ENCODE measurements at places on chromosomes 1 and 21.

DNA sequence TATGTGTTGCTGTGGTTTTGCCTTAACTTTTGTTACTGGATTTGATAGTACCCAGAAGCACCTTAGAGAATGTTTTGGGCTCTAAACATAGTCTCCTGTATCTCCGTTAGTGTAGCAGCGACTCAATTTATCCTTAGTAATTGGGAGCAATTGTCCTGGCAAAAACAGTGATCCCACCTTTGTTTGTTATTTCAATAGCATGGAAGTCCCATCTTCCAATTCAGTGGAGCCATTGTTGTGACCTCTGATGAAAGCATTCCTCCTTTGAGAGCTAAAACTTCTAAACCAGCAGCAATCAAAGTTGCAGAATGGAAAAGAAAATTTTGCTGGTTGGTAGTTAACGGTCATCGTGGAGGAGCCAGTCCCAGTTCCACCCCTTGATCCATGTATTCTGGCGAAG, 34.7 kb downstream of the RTCA start:
- DNase-seq, result no peak

GRCh38 chr1:200310824-200311223, 99.0 kb downstream of the ZNF281 start:
- no peak for DNase-seq

GRCh38 chr1:101453844-101454243, 217.0 kb downstream of the S1PR1 start:
- no peak for DNase-seq

DNA sequence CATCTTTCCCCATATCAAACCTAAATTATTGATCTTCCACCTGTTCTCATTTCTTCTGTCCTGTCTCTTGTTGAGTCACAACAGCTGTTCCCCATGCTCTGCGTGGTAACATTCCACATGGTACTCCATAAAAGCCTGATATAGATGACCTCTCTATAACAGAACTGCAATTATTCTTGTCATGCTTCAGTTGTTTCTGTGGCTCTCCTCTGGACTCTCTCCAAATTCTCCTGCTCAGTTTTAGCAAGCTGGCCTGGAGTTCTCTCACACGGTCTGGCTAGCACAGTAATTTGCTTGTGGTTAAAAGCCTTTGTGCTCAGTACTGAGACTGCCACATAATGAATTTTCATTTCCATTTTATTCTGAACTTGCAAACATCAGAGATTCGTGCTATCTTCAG, 10.6 kb upstream of the LRRC39 start:
- DNase-seq, result peak; percentile 69

- DNase-seq, result no peak
These were observed 10.1 kb upstream of the ARHGEF10L start for GRCh38 chr1:17529381-17529780.

GRCh38 chr1:225766967-225767633, 10.5 kb upstream of the SRP9 start:
- peak; percentile 95 for DNase-seq

DNA sequence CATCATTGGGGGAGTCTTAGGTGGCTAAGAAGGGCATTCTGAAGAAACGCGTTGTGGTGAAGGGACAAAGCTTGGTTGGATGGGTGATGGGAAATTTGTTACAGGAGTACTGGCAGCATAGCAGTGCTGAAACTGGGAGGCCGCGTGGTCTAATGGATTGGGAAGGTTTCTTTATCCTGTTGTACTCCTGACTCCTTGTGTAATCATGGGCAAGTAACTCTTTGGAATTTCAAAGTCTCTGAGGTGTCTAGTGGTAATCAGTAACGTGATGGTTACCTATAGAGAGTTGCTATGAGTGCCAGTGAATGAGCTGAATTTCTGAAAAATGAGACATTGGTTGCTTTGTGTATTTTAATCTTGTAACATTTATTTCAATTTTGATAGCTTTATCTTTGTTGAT, 18.5 kb downstream of the DONSON start:
- DNase-seq, result no peak

- DNase-seq, result no peak
These were observed 1.8 kb upstream of the FABP3 start for GRCh38 chr1:31374511-31375196.

DNA sequence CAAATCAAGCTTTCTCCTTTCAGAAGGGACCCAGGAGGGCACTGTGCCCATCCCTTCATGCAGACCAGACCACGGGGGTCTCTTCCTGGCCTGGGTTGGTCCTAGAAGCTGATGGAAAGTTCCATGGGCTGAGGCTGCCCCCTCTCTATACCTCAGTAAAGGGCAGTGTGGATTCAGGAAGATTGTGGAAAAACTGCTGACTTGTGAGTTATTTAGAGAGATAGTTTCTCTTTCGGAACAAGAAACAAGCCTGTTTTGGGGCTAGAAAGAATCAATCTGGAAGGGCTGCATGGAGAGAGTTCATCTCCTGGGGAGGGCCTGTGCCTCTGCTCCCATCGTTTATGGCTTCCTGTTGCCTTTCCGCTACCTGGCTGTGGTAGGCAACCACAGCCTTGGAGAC, 803 bp downstream of the CHIT1 start:
- no peak for DNase-seq

- DNase-seq, result no peak
These were observed 89.1 kb downstream of the SSBP3 start for GRCh38 chr1:54317084-54317483.

GRCh38 chr1:67850611-67851075, 17.4 kb upstream of the GNG12 start:
- peak; percentile 51 for DNase-seq

- no peak for DNase-seq
These were observed 1528.0 kb downstream of the BRINP3 start for GRCh38 chr1:188949701-188950100.

DNA sequence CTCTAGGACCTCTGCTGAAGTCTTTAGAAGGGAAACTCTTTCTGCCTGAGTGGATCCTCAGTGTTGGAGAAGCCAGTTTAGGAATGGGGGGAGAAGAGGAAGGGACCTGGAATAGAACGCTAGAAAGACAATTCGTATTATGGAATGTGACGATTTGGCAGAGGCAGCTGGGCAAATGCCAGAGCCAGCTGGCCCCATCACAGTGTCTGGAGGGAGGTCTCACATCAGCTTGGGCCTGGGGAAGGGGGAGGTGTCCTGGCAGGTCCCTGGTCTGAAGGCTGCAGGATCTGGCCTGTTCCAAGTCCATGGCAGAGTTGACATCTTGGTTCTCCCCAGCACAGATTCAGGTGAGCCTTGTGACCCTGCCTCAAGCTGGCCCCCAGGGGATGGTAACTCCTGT, 11.3 kb downstream of the TMCC2 start:
- DNase-seq, result no peak

GRCh38 chr1:232474826-232475225, 155.1 kb downstream of the SIPA1L2 start:
- DNase-seq, result no peak

DNA sequence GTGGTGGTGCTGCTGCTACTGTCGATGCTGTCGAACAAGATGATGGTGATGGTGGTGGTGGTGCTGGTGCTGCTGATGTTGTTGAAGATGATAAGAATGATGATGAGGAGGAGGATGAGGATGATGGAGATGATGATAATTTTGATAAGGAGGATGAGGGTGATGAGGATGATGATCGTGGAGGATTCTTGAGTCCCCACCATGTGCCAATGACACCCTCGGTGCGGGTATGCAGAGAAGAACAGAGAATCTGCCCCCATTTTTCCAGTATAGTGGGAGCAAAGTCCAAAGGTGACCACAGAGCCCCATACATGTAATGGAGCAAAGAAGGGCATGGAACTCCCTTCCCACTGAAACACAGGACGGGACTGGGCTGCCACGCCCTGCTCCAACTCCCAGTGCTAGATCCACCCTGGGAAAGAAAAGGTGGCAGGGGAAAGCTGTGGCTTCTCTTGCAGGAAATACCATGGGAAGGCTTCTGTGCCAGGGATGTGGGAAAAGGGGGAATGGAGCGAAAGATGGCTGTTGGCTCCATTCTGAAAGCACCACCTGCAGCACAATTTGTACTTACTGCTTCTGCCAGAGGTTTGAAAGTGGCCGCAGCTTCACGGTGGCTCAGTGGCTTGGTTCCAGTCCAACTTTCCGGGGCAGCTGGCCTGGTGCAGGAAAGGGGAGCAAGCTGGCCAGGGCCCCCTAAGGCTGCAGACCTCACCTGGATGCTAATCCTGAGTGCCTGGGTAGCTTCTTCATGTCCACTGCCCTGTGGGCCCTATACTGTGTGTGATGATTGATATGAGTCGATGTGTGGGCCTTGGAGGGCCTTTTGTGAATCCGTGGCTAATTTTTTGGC, 387.2 kb upstream of the VAMP3 start:
- DNase-seq, result no peak

DNA sequence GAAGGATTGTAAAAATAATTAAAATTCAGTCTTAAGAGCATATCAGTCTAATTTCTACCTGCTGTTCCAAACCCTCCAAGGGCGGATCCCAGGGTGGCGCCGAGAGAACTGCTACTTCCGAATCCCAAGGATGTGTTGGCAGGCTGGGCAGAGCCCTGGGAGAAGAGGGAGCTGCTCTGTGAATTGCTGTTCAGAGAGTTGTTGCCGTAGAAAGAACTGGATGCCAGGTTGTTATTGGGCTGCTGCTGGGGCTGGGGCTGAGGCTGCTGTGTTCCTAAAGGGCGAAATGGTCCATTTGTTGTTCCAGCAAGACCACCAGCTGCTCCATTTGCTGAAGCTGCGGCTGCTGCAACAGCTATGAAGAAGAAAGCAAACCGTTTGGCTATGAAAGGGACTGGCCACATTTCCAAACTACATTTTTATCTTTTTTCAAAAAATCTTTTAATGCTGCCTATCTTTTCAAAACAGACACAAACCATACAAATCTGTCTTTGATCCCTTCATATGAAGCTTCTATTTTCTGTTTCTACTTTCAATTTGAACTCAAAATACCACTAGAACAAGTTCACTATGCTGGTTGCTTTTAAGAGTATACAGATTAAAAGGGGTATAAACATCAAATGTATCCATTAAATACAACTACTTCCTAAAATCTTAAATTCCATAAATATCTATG, 57.5 kb upstream of the SDC3 start:
- DNase-seq, result no peak

DNA sequence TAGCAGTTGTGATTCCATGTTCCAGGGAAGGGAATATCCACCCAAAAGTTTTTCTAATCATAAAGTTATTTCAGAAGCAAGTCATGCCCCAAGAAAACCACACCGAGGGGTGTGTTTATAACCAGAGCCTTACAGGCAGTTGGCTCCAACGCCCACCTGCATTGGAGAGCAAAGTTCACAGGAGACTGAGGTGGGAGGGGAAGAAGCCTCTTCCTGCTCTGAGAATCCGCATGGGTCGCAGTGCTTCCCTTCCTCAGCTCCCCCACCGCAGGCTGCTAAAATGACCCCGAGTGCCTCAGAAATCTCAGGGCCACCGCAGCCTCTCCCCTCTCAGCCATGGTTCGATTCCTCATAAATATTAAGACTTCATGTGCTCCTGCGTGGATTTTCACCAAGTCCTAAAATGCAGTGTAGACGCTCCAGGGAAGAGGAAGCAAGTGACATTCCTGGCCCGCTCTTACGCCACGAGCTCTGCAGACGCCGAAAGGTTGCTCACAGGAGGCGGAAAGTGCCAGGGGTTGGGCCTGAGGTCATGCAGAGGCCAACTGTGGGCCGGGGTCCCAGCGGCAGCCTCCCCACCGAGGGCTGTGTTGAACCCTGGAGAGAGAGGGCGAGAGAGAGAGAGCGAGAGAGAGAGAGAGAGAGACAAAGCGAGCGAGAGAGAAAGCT, 13.4 kb upstream of the SPSB1 start:
- no peak for DNase-seq

DNA sequence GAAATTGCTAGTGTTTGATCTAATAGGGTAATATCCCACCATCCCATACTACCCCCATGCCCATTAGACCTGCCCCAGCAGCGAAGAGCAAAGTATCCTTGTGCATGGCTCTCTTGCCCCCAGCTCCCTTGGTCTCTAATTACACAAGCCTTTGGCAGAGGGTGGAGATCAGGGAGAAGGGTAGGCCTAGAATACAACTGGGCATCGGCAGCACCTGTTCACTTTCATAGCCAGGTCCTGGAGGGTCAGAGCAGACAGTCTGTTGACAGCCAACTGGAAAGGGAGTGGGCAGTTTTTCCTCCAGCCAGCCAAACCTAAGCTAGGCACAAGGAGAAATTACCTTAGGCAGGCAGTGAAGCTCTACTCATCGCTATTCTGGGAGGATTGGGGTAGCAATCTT, 2.7 kb upstream of the PIGC start:
- no peak for DNase-seq

DNA sequence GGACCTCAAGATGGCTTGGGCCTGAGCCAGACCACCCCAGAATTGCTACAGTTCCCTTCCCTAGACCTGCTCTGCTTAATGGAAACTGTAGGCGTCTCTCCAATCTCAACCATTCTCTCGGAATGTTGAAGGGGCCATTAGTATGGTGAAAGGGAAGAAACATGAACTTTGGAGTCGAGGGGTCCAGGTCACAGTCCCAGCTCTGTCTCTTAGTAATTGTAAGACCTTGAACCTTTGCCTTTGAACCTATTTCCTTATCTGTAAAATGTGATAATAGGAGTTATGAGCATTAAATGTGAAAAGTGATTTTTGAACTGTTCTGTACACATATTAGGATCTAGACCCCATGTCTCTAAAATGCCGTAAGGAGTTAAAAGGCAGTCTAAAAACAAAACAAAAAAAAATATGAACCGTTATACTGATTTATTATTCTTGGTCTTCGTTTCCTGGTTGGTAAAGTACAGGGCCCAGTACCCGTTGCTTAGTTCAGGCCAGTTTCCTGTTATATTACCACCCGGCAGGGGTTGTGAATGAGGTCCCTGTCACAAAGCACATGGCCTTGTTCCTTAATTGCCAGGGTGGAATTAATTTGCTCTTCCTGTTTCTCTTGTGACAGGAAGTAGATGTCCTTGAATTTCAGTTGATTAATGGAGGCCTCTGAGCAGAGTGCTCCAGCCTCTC, 42.3 kb downstream of the TCEANC2 start:
- no peak for DNase-seq

- no peak for DNase-seq
These were observed 2.4 kb downstream of the CD247 start for GRCh38 chr1:167515893-167516321.

- DNase-seq, result no peak
These were observed 5.7 kb upstream of the TMEM240 start for GRCh38 chr1:1545946-1546737.

Measured in AG09309 (cell line).